ENCODE measurements at places on chromosomes 13 and 19.

GRCh38 chr13:49587311-49587847 is 2.0 kb upstream of the RCBTB1 start:
- peak; percentile 41 for DNase-seq

- DNase-seq: no peak
These were observed 471.0 kb downstream of the OLFM4 start for GRCh38 chr13:53499576-53500133.

GRCh38 chr13:61778531-61778930 is 362.9 kb upstream of the PCDH20 start:
- no peak for DNase-seq

- DNase-seq: no peak
These were observed 161.6 kb downstream of the RNF17 start for GRCh38 chr13:24925318-24926231.

- no peak for DNase-seq
These were observed 25.2 kb downstream of the TDRD12 start for GRCh38 chr19:32744555-32745325.

GRCh38 chr13:31970231-31970930 is 61.2 kb upstream of the FRY start:
- DNase-seq: peak; percentile 69

GRCh38 chr13:27034678-27035111 is 136.9 kb downstream of the USP12 start:
- no peak for DNase-seq

GRCh38 chr13:36493046-36493445 is 60.8 kb downstream of the CCNA1 start:
- DNase-seq: no peak

- peak; percentile 62 for DNase-seq
These were observed 24.0 kb downstream of the ZNF564 start for GRCh38 chr19:12527034-12527836.

GRCh38 chr19:47686679-47687450 is 26.4 kb upstream of the EHD2 start:
- no peak for DNase-seq
